Fibroblast of mammary gland (primary cell): ENCODE measurements at places on chromosomes 5 and 9.

- peak; percentile 97 for DNase-seq
Measured at GRCh38 chr5:56183506-56183905, 49.6 kb downstream of the ANKRD55 start.

- no peak for DNase-seq
Measured at GRCh38 chr5:137760719-137761516, 6.8 kb upstream of the HNRNPA0 start.

DNA sequence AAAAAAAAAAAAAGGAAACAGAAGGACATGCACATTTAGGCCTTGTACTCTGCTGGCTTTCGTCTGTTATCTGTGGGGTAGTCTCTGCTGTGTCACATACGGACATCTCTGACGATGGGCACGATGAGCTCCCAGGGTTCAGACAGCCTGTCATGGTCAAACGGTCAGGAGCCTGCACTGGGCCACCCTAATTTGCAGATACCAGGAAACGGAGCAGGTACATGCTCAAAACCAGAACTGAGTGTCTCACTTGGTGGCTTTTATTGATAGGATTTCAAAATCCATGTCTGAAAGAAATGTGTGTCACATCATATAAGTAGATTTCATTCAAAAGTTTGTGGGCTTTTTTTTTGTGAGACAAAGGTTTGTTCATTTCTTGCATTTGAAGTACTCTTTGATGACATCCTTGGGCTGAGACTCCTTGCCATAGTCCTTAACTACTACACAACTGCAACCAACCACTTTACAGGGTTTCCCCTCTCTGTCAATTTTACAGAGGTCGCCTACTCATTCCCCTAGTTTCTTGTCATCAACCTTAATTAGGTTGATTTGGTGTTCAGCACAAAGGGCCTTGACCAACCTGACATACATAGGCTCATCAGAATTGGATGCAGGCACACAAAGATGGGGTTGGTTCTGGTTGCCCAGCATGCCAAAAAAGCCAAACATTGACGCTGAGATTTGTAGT is 9.0 kb downstream of the CKMT2 start:
- no peak for DNase-seq

DNA sequence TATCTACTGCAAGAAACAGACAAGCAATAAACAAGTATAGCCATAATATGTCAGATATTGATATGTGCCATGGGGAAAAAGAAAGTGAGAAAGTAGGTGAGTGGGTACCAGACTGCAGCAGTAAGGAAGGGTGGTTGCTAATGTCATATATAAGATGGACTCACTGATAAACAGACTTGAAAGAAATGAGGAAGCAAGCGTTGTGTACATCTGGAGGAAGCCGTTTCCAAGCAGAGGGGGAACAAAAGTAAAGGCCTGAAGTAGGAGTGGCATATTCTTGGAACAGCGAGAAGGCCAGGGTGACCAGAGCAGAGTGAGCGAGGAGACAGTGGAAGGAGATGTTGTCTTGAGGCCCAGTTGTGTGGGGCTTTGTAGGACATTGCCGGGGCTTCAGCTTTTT is 142.2 kb upstream of the MAP3K1 start:
- DNase-seq, result no peak

- DNase-seq, result peak; percentile 10
Measured at GRCh38 chr9:23322392-23322791, 503.6 kb downstream of the ELAVL2 start.

DNA sequence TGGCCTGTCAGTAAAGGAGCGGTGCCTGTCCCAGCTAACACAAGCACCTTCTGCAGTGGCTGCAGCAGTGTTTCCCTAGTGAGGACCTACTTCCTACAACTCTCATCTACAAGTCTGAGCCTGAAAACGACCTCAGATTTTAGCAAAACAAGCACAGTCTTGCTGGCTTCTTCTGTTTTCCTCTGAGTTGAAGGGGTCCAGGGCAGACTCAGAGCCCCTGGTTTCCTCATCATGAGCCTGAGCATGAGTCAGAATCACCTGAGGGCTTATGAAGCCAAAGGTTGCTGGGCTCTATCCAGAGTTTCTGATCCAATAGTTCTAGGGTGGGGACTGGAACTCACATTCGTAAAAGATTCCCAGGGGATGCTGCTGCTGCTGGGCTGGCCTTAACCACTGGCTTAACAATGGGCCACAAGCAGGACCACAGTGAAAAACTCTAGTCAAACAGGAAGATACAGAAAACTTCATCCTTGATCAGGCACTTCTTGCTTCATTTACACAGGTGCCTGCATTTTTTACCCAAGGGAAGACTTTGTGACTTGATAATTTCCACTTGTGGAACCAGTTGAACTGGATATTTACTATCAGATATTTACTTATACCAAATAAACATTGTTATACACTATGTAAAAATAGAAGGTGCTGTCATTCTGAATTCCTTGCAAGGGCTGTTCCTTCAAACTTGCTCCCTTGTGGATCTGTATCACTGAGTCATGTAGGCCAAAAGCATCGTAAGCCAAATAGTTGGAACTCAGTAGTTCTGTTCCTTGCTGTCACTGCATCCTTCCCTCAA is 4.3 kb upstream of the ACER2 start:
- peak; percentile 14 for DNase-seq

GRCh38 chr5:82446809-82447208 is 168.7 kb upstream of the RPS23 start:
- peak; percentile 42 for DNase-seq

- DNase-seq, result no peak
Measured at GRCh38 chr9:116116393-116116792, 37.2 kb upstream of the PAPPA start.

GRCh38 chr5:21058289-21058688 is 1070.3 kb upstream of the CDH18 start:
- DNase-seq, result no peak

GRCh38 chr9:3035579-3036332 is 191.9 kb upstream of the PUM3 start:
- DNase-seq, result no peak

DNA sequence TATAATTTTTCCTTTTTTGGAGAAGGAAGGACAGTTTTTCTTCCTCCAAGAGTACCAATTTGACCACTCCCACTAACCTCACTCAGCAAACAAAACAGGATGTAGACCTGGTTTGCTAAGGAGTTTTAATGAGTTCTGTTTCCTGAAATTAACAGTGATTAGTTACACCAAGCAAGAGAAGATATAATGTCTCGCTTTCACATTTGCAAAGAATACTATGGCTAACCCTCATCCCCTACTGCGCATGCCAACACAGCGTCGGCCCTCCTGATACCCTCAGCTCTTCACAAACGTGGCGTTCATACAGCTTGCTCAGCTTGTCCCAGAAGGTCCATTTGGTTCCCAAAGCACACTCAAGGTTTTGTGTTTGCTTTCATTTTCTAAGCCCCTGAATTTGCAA is 41.9 kb upstream of the IPPK start:
- DNase-seq, result no peak

- DNase-seq, result no peak
Measured at GRCh38 chr9:121313458-121314152, 45.6 kb downstream of the GSN start.
